ENCODE measurements at places on chromosomes 3 and 15.

GRCh38 chr15:96889734-96890480 is 559.4 kb downstream of the NR2F2 start:
- no peak for DNase-seq

DNA sequence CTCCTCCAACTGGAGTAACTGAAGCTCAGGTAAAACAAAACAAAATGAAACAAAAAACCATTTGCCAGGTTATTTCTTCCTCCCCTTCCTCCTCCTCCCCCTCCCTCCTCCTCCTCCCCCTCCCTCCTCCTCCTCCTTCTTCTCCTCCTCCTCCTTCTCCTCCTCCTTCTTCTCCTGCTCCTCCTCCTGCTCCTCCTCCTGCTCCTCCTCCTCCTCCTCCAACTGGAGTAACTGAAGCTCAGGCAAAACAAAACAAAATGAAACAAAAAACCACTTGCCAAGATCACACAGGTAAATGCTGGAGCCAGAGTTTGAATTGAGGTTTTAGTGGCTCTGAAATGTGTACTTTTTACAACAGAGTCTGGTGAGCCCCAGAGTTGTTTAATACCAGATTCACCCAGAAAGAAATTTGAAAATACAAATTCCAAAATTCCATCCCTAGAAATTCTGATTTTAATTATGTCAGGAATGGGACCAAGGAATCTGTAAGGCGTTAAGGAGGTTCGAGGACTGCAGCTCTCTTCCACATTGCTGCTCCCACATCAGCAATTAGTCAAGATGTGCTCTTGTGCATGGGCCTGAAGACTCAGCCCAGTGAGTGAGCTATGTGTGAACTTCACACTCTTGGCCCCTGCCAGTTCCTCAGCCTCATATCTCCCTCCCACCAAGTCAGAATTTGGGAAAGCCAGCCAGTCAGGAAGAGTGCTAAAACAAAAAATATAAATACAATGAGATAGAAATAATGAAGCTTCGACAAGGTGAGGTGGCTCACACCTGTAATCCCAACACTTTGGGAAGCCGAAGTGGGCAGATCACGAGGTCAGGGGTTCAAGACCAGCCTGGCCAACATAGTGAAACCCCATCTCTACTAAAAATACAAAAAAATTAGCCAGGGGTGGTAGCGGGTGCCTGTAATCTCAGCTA is 31.6 kb upstream of the ZNF770 start:
- DNase-seq, result no peak

DNA sequence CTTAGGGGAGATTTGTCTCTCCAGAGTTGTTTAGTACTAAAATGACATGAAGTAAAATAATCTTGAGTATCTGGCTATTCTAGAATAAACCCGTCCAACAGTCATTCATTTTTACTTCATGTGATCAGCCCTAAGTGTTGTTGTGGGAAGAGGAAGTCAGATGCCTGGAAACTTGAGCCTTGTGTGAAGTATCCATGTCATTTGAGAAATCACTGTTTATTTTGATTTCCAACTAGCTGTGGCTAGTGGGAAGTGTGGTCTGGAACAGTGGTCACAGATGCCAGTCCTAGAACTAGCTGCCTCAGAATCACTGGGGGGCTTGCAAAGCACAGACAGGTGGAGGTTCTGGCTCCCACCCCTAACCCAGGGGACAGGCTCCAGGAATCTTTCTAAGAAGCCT is 77.7 kb upstream of the LIMD1 start:
- no peak for DNase-seq

- peak; percentile 7 for DNase-seq
Observed at GRCh38 chr3:107643038-107643883, 120.5 kb downstream of the BBX start.

DNA sequence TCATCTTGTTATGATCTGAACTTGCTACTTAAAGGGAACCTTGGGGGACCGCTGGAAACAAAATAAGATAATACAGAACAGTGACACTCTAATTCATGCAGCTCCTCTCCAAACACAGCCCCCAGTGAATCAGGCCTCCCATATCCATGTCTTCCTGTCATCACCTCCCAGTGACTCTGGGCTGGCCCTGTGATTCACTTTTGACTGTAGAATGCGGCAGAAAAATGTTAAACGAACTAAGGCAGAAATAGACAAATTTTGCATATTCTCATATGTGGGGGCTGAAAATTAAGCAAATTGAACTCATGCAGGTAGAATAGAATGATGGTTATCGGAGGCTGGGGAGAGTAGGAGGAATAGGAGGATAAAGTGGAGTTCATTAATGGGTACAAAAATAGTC is 20.2 kb upstream of the GADL1 start:
- no peak for DNase-seq

DNA sequence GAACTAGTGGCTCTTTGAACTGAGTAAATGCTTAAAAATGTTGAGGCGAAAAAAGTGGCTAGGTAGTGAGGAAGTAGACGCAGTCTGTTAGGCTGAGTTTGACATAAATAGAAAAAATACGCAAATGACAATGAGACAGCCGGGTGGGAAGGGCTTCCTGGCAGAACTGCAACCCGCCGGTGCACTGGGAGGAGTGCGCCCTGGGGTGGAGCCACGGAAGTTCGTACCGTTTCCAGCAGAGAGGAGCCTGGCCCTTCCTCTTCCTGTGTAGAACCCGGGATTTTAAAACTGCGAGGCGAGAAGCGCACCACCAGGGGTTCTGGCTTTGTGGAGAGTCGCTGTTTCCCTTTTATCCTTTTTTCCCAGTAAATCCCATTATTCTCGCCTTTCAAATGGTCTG is 602.6 kb downstream of the PYDC2 start:
- no peak for DNase-seq

- DNase-seq, result peak; percentile 48
Observed at GRCh38 chr15:71780115-71780976, 30.0 kb upstream of the NR2E3 start.
